ENCODE measurements at places on chromosomes 5 and 9.

DNA sequence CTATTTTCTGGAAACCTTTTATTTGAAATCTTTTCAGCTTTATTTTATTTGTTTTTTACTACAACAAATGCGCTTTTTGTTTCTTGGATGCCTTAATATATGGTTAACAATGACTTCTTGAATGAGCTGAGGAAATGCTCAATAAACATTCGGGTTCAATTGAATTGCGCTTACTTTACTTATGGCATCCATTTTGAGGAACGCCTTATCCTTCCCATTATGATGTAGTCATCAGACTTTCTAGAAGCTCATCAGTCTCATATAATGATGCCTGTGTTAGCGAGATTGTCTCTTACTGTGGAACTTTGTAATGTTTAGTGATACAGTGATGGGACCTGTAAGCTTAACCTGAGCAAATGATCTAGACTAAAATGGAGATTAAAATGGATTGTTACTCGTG, 916 bp downstream of the SHLD3 start:
- no peak for DNase-seq

DNA sequence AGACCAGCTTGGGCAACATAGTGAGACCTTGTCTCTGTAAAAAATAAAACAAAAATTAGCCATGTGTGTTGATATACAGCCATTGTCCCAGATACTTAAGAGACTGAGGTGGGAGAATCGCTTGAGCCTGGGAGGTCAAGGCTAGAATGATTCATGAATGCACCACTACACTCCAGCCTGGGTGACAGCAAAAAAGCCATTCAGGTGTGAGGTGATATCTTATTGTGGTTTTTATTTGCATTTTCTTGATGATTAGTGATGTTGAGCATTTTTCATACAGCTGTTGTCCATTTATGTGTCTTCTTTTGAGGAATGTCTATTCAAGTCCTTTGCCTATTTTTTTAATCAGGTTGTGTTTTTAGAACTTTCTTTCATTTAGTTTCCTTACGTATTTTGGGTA, 23.2 kb downstream of the MTAP start:
- DNase-seq: no peak

- no peak for DNase-seq
Observed at GRCh38 chr9:136808075-136808805, 492 bp downstream of the RABL6 start.

DNA sequence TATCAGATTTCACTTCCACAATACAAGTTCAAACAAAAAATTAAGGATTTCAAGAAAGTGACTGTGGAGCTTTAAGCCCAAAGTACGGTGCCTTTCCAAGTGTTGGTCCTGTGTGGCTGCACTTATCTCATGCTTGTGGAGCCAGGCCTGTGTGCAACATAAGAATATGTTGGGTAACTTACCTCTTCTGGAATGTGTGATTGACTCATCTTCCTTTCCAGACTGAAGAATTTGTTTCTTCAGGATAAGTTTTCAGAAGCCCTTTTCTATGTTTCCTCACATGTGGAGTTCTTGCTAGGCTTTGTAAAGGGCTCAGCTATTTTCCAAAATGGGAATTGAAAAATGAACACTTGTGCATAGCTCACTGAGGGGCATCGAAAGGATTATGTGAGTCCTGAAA, 485.1 kb upstream of the PAPPA start:
- DNase-seq: no peak

GRCh38 chr9:104850786-104851545, 77.0 kb downstream of the ABCA1 start:
- DNase-seq: no peak

DNA sequence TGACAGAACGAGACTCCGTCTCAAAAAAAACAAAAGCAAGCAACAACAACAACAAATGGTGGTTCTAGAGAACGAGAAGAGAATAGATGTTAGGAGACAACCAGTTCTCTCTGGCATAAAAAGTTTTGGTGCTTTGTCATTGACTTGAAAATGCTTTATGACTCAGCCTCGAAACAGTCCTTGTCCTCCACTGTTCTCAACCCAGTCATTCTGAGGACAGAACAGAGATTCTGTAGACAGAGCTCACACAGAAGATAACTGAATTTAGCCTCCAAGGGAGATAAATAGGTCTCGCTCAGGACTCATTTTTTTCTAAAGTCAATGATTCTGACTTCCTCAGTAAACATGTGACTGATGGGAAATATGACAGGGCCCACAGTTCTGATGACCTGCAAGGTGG, 76.0 kb upstream of the FSTL4 start:
- no peak for DNase-seq

- DNase-seq: no peak
Observed at GRCh38 chr9:70065572-70065971, 21.9 kb downstream of the MAMDC2 start.
